ENCODE measurements at places on chromosomes 3 and 15.

GRCh38 chr3:61224823-61225222 is 26.4 kb downstream of the FHIT start:
- no peak overlapping the region for H3K4me3 ChIP-seq
- DNase-seq = no peak
- H3K36me3 ChIP-seq = no peaks in the 10 kb centered on the region
- H3K27ac ChIP-seq = no peak overlapping the region
- no peaks in the 10 kb centered on the region for H3K4me1 ChIP-seq

DNA sequence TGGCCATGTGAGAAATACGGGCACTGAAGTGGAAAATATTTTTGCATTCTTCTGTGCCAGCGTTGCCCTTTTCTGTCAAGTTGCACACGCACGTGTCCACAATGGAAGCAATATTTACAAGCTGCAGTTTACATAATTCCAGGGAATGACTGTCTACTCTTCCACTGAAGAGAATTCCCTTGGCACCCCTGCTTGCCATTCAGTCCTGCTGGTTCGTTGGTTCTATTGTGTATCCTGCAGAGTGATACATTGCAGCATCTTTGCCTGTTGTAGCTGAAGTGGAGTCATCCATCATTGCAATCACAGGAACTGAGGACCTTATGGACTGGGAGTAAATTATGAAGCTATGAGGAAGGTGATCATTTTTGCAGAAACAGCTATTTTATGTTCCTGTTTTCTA is 759.4 kb downstream of the ROBO2 start:
- no peak for DNase-seq
- no peaks in the 10 kb centered on the region for H3K4me1 ChIP-seq
- H3K4me3 ChIP-seq = no peak overlapping the region
- H3K27me3 ChIP-seq = no peaks in the 10 kb centered on the region
- H3K27ac ChIP-seq = no peak overlapping the region

DNA sequence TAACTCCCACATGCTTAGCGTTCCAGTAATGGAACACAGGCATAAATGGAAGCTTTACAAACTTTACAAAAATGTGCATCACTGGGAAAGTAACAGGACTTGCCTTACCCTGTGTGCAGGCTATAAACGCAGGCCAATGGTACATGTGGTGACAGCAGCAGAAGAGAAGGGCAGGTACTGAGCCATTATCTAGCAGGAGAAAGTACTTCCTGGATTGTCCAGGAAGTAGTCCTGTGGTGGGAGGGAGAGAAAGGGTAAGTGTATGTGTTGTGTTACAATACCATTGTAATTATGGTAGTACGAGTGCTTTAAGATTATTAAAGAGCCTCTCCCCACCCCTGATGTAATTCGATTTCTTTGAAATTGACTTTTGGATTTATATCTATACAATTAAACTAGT is 5.3 kb downstream of the ATP1B3 start:
- H3K4me3 ChIP-seq = no peak overlapping the region
- H3K27me3 ChIP-seq = no peaks in the 10 kb centered on the region
- H3K4me1 ChIP-seq = peaks cover 16% of the 10 kb centered on the region
- no peak overlapping the region for H3K27ac ChIP-seq

GRCh38 chr3:185931777-185932612 is 5.8 kb downstream of the TRA2B start:
- H3K4me1 ChIP-seq = peaks cover 80% of the 10 kb centered on the region
- peak overlapping the region; percentile 25 for H3K4me3 ChIP-seq
- no peaks in the 10 kb centered on the region for H3K36me3 ChIP-seq
- DNase-seq = no peak

DNA sequence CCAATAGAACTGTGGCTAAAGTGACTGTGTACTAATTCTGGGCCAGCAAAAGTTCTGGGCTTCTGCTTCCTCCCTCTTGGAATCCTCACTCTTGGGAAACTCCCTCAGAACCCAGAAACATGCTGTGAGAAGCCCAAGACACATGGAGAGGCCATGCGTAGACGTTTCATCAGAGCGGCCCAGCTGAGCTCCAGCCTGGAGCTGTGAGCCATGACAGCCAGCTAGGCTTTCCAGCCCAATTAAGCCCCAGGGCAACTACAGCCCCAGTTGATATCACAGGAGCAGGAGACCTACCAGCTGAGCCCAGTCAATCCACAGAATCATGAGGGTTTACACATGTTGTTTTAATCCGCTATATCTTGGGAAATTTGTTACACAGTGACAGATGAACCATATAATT is 43.6 kb upstream of the CNOT10 start:
- H3K4me1 ChIP-seq = no peaks in the 10 kb centered on the region
- H3K27ac ChIP-seq = no peak overlapping the region
- no peak overlapping the region for H3K4me3 ChIP-seq
- H3K27me3 ChIP-seq = no peaks in the 10 kb centered on the region

GRCh38 chr3:114480442-114480841 is 186.6 kb downstream of the TIGIT start:
- no peak for DNase-seq
- H3K27me3 ChIP-seq = no peaks in the 10 kb centered on the region
- H3K27ac ChIP-seq = no peak overlapping the region
- H3K36me3 ChIP-seq = no peaks in the 10 kb centered on the region
- H3K4me3 ChIP-seq = no peak overlapping the region
- no peaks in the 10 kb centered on the region for H3K4me1 ChIP-seq

GRCh38 chr3:63791974-63792373 is 27.1 kb upstream of the C3orf49 start:
- H3K4me1 ChIP-seq = no peaks in the 10 kb centered on the region
- H3K27me3 ChIP-seq = no peaks in the 10 kb centered on the region
- no peaks in the 10 kb centered on the region for H3K36me3 ChIP-seq
- H3K4me3 ChIP-seq = no peak overlapping the region

- H3K27ac ChIP-seq = no peak overlapping the region
- no peaks in the 10 kb centered on the region for H3K36me3 ChIP-seq
- DNase-seq = no peak
Measured at GRCh38 chr3:168341192-168341815, 245.6 kb upstream of the GOLIM4 start.

DNA sequence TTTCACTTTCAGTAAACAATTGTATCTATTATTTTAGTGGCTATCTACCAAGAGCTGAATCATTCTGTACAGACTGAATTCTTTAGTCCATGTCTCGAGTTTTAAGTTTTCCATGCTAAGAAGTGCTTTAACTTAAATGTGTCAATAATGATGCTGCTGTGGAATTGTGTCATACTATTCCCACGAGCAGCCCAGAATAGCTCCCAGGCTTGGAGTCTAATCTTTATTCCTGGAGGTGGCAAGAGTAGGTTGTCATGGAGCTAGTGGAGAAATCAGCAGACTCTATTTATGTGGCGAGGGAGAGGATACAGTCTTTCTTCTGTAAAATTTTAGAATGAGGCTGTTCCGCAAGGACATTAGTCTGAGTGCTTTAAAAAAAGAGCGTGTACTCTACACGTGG is 207.2 kb downstream of the ROBO2 start:
- no peaks in the 10 kb centered on the region for H3K36me3 ChIP-seq
- H3K27me3 ChIP-seq = no peaks in the 10 kb centered on the region

DNA sequence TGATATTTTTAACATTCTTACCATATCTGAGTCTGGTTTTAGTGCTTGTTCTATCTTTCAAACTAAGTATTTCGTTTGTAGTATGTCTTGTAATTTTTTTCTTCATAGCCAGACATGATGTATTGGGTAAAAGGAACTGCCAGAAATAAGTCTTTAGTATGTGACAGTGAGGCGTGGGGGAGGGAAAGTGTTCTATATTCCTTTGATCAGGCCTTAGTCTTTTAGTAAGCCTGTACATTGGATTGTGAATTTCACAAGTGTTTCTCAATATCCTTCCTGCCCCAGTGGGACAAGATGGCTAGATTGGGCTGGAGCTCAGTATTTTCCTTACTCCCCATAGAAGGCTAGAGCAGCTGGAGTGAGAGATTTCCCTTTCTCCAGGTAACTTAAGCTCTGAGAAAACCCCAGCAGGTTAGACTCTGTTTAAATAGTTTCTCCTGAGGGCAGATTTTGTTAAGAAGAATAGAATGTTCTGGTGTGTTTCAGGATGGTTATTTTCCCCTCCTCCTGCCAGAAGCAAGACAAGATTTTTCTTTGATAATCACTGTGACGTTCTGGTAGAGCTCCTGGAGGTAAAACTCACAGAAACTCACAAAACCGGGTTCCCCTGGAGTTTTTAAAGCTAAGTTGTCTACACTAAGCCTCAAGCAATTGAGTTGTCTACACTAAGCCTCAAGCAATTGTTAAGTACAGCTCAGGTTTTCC is 140.7 kb upstream of the ARPP21 start:
- H3K27me3 ChIP-seq = no peaks in the 10 kb centered on the region
- H3K36me3 ChIP-seq = no peaks in the 10 kb centered on the region
- H3K4me3 ChIP-seq = no peak overlapping the region

GRCh38 chr3:45646051-45646585 is 43.1 kb upstream of the SACM1L start:
- no peaks in the 10 kb centered on the region for H3K36me3 ChIP-seq
- DNase-seq = peak; percentile 75
- H3K27ac ChIP-seq = peak overlapping the region; percentile 83
- no peaks in the 10 kb centered on the region for H3K27me3 ChIP-seq
- H3K4me1 ChIP-seq = peaks cover 62% of the 10 kb centered on the region

DNA sequence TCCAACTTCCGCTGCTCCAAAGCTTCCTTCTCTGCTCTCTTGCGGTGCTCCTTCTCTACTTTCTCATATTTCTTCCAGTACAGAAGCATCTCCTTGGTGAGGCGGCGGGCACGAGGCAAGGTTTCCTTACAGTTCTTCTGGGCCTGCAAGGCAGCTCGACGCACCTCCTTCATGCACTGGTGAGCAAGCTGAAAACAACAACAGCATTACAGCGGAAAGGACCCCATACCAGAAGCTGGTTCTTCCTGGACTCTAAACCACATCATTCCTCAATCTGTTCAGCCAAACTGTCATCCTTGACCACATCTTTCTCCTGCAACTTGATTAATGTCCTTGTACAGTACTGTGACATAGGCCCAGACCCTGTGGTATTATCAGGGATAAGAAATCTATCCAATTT is 36.4 kb downstream of the INO80 start:
- no peaks in the 10 kb centered on the region for H3K27me3 ChIP-seq
- no peak overlapping the region for H3K27ac ChIP-seq
- no peak for DNase-seq

GRCh38 chr15:64247535-64247905 is 84.7 kb upstream of the PPIB start:
- H3K4me1 ChIP-seq = peaks cover 17% of the 10 kb centered on the region
- H3K27me3 ChIP-seq = no peaks in the 10 kb centered on the region
- H3K36me3 ChIP-seq = no peaks in the 10 kb centered on the region
- no peak for DNase-seq

- H3K27ac ChIP-seq = no peak overlapping the region
- no peaks in the 10 kb centered on the region for H3K27me3 ChIP-seq
- no peak for DNase-seq
- H3K4me1 ChIP-seq = no peaks in the 10 kb centered on the region
Measured at GRCh38 chr3:95407709-95408463, 1345.0 kb downstream of the NSUN3 start.

DNA sequence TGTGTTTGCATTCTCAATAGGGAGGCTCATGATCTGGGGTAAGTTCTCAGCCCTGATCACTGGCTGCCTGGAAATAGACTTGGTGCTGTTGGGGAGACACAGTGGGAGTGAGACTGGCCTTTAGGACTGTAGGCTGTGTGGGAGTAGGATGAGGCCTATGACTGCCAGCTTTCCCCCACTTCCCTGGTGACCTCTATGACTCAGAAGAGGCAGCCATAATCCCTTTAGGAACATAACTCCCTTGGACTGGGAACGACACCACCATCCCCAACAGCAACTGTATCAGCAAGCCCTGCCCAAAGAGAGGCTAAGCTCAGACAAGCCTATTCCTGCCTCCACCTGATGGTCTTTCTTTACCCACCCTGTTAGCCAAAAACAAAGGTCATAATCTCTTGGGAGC is 91.3 kb downstream of the SUCNR1 start:
- H3K4me1 ChIP-seq = no peaks in the 10 kb centered on the region
- no peak overlapping the region for H3K27ac ChIP-seq
- no peaks in the 10 kb centered on the region for H3K27me3 ChIP-seq
- no peak for DNase-seq

DNA sequence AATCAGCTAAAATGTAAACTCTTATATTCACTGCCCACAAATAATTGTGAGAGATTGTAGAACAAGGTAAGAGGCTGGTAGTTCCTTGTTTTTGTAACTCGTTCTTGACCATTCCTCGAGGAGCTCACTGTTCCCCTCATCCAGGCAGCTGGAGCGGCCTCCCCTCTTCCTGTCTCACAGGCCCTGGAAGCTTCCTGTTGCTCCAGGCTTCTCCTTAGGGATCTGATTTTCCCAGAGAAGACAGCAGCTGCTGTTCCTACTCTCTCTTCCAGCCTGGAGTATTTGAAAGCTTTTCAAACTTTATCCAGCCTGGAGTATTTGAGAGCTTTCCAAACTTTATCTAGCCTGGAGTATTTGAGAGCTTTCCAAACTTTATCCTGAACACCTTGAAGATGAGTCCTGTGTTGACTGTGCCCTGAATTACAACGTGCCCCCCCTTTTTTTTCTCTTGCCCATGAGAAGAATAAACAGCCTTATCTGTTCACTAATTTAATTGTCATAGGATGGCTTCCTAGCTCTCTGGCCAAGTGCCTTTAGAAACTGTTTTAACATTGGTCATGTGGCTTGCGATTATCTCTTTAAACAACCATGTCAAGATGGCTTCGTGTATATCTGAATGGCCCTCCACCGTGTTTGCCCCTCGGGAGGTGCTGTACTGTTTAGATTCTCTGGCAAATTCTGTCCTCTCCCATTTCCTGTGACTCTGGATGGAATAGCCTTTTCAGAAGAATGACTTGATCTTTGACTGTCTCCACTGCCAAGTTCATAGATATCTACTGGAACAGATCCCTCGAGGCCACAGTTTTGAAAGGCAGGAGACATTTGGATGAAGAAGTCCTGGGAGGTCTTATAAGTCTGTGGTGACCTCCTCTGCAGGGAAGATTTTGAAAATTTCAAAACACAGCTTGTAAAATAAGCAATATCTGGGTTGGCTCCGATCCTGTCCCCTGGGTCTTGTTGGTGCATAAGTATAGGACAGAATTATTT is 4.8 kb downstream of the ADAMTSL3 start:
- H3K36me3 ChIP-seq = no peaks in the 10 kb centered on the region
- no peaks in the 10 kb centered on the region for H3K4me1 ChIP-seq
- H3K4me3 ChIP-seq = no peak overlapping the region
- H3K27me3 ChIP-seq = peaks cover 12% of the 10 kb centered on the region
- no peak for DNase-seq

DNA sequence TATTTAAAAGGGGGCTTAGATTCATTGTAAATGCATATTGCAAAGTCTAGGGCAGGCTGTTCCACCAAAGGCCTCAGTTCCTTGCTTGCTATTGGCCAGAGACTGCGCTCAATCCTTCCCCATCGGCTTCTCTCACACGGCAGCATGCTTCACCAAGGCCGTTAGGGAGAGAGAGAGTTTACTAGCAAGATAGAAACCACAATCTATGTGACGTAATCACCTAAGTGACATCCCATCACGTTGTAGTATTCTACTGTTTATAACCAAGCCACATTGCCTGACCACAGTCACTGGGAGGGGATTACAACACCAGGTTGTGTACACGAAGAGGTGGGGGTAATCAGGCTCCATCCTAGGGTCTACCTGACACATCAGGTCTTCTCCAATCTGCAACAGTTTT is 16.0 kb upstream of the NPAP1 start:
- no peak overlapping the region for H3K27ac ChIP-seq
- no peaks in the 10 kb centered on the region for H3K4me1 ChIP-seq
- H3K27me3 ChIP-seq = no peaks in the 10 kb centered on the region
- no peak for DNase-seq
